ENCODE measurements at places on chromosomes 11 and 22. TPM values are rescaled to one million over a fixed set of nuclear protein-coding genes. Genes with fewer than 3 reads are reported as not detected.

DNA sequence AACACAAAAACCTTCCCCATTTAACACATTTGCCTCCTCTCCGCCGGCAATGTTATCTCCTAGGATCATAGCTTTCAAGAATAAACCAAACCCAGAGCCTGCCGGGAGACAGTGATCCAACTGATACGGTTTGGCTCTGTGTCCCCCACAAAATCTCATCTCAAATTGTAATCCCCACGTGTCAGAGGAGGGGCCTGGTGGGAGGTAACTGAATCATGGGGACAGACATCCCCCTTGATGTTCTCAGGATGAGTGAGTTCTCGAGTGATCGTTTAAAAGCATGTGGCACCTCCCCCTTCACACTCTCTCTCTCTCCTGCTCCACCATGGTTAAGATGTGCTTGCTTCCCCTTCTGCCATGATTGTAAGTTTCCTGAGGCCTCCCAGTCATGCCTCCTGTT is 33.3 kb downstream of the RBFOX2 start:
- peak overlapping the region; percentile 14 for H3K4me3 ChIP-seq
- H3K27me3 ChIP-seq: no peaks in the 10 kb centered on the region
- H3K27ac ChIP-seq: peak overlapping the region; percentile 83
- H3K36me3 ChIP-seq: no peaks in the 10 kb centered on the region
- peaks cover 59% of the 10 kb centered on the region for H3K4me1 ChIP-seq
- no peak for DNase-seq

GRCh38 chr11:65116370-65117205 is 913 bp downstream of the ZNHIT2 start:
- H3K27me3 ChIP-seq: no peaks in the 10 kb centered on the region
- H3K4me1 ChIP-seq: peaks cover 79% of the 10 kb centered on the region
- H3K4me3 ChIP-seq: peak overlapping the region; percentile 96
- H3K36me3 ChIP-seq: peaks cover 47% of the 10 kb centered on the region
- peak overlapping the region; percentile 89 for H3K27ac ChIP-seq

DNA sequence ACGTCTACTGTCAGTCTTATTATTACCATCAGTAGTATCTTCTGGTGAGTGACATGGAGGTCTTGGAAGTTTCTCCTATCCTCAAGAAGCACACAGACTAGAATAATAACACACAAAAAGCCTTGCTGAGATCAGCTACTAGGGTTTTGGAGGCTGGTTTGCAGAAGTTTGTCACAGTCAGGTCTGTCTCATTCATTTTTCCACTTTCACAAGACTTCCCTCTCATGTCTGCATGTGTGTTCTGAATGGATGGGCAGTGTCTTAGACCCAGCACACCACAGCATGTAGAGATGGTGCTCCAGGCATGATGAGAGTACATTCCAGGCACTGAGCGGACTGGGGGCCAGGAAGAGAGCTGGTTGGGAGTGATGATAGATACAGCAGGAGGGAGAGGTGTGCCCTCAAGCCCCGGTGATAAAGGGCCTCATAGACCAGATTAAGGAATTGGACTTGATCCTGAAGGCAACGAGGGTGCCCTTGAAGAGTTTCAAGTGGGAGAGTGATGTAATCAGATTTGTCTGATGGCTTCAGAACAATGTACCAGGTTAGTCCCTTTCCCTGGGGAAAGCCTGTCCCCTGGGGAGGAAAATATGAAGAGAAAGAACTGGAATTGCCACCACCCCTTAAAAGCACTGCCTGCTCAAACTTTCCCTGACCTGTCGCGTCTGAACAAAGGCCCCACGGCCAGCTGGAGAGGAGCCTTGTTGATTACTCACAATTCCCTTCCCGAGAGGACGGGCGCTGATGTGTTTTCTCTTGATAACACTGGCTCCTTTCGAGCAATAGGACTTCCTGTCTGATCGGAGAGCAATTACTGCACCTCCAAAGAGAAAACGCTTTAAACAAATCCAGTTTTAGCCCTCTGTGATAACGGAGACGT is 45.1 kb upstream of the LMO2 start:
- peaks cover 60% of the 10 kb centered on the region for H3K4me1 ChIP-seq
- peak overlapping the region; percentile 1 for H3K4me3 ChIP-seq
- DNase-seq: peak; percentile 62
- H3K36me3 ChIP-seq: no peaks in the 10 kb centered on the region

- peak; percentile 82 for DNase-seq
- peak overlapping the region; percentile 90 for H3K4me3 ChIP-seq
- no peaks in the 10 kb centered on the region for H3K27me3 ChIP-seq
- no peaks in the 10 kb centered on the region for H3K36me3 ChIP-seq
- H3K27ac ChIP-seq: peak overlapping the region; percentile 100
These were observed 4.5 kb upstream of the BCL9L start for GRCh38 chr11:118930094-118930712.

GRCh38 chr11:70593446-70593983 is 195.2 kb downstream of the CTTN start:
- H3K27ac ChIP-seq: no peak overlapping the region
- H3K4me1 ChIP-seq: no peaks in the 10 kb centered on the region
- H3K4me3 ChIP-seq: no peak overlapping the region
- no peak for DNase-seq
- H3K27me3 ChIP-seq: peaks cover 59% of the 10 kb centered on the region

DNA sequence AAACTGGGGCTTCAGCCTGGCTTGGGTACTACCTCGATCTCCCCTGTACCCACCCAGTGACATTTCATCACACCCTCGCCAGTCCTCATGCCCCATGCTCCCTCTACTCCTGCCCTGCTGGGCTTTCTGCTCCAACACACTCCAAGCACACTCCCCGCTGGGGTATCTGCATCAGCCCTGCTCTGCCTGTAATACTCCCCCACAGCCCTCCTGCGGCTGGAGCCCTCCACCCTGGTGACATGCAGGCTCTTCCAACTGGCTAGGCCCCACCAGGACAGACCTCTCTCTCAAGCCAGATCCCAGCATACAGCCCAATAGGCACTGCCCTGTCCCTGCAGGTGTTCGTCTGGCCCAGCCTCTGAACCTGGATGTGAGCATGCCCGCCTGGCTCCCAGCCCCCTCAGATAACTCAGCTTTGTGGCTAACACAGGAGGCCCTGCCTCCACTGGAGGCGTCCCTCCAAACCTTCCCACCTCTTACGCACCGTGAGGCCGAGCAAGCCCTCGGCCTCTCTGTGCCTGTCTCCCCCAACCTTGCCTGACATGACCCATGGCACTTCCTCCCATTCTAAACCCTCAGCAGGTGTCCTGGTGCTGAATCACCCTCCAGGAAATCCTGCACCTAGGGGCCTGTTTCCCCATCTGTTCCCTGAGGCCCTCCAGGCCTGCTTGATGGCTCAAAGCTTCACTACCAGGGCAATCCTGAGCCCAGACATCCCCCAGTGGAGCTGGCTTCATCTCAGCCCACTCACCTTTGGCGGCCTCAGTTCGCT is 33.5 kb upstream of the TXNRD2 start:
- no peaks in the 10 kb centered on the region for H3K27me3 ChIP-seq
- peaks cover 36% of the 10 kb centered on the region for H3K4me1 ChIP-seq
- no peak overlapping the region for H3K4me3 ChIP-seq
- DNase-seq: no peak

DNA sequence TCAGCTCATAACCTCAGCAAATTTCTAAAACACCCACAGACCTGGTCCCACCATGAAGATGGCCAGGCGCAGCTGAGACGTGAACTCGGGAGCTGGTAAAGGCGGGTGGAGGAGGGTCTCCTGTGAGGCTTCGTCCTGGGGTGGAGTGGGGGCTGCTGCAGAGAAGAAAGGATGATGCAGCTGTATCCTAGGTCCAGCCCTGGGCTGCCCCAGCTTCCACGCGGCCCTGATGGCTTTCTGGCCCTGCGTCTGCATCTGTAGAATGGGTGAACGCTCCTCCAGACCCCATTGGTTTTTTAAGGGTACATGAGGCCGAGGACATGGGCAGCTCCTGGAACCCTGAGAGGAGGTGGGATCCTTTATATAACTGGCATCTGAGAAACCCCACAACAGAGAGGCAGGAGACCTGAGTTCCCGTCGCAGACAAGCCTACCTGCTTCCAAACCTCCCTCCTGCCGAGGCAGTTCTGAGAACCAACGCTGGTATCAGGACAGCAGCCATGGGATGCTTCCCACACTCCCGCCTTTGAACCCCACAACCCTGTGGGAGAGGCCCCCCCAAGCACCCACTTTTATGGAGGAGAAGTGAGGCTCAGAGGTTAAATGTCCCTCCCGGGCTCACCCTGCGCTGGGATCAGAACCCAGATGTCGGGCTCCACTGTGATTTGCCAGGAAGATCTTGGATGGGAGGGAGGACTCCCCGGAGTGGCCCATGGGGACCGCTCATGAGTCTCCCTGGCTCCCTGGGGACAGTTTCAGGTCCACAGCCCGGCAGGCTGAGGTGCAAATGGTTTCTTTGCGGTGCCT is 55.2 kb upstream of the FGF3 start:
- H3K27me3 ChIP-seq: peaks cover 58% of the 10 kb centered on the region
- no peak overlapping the region for H3K4me3 ChIP-seq
- H3K36me3 ChIP-seq: no peaks in the 10 kb centered on the region
- H3K27ac ChIP-seq: no peak overlapping the region
- DNase-seq: no peak

The OR52N4 gene
- not detected for total RNA-seq

The OR56A1 gene
- total RNA-seq: not detected

The ASCL2 gene
- total RNA-seq: not detected

The NEFH gene
- 0.16 TPM for total RNA-seq

All from left ventricle myocardium inferior (tissue), 1 donor.